ENCODE measurements at places on chromosomes 7 and 10.

GRCh38 chr7:38168890-38169570 lies 9.0 kb upstream of the STARD3NL start:
- no peak for DNase-seq

GRCh38 chr10:74748468-74749031 lies 77.8 kb upstream of the KAT6B start:
- DNase-seq: no peak

DNA sequence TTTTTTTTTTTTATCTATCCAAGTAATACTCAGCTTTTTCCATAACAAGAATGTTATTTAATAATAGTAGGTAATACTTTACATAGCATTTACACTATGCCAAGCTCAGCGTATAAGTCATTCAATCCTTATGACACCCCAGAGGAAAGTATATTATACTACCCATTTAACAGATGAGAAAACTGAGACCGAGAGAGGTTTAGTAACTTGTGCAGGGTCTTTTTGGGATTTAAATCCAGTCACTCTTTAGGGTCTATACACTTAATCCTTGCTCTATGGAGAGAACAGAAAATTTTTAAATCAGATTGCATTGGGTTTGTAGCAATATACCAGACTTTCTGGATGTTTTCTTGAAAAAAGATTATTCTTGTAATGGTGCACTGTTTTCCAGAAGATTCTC lies 192.2 kb downstream of the ARHGAP21 start:
- DNase-seq: no peak

- no peak for DNase-seq
Measured at GRCh38 chr10:6349846-6350535, 147.3 kb downstream of the PFKFB3 start.

Data from ureter (tissue), 1 donor.